GM04503 (cell line): ENCODE measurements at places on chromosomes 1 and 21.

DNA sequence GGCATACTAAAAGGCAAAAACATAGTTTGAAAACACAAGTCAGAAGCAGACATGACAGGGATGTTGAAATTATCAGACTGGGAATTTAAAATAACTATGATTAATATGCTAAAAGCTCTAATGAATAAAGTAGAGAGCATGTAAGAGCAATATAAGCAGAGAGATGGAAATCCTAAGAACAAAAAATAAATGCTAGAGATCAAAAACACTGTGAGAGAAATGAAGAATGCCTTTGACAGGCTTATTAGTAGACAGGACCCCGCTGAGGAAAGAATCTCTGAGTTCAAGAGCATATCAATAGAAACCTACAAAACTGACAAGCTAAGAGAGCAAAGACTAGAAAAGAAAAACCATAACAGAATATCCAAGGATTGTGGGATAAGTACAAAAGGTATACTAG lies 93.9 kb downstream of the MPZL1 start:
- no peak for DNase-seq

- DNase-seq = no peak
Observed at GRCh38 chr1:25872713-25873112, 2.8 kb downstream of the PAQR7 start.

- no peak for DNase-seq
Observed at GRCh38 chr1:161133220-161133740, 813 bp upstream of the DEDD start.

DNA sequence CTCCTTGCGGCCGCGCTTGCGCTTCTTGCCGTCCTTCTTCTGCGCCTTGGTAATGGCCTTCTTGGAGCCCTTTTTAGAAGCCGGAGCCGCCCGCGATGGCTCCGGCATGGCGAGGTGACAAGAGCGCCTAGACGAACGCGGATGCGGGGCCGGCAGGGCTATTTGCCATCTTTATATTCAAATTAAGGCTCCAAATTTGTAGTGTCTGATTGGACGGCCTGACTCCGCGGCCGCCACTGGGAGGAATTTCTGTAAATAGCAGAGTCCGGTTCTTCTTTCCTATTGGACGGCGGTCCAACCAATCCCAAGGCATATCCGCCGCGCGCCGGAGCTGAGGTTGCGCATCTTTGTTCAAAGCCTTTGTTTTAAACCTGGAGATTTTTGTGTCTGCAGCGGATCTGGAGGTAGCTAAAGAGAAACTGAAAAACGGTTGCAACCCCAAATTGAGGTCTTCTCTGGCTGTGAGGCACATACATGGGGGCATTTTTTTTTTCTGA lies 22.6 kb upstream of the RNF187 start:
- no peak for DNase-seq

DNA sequence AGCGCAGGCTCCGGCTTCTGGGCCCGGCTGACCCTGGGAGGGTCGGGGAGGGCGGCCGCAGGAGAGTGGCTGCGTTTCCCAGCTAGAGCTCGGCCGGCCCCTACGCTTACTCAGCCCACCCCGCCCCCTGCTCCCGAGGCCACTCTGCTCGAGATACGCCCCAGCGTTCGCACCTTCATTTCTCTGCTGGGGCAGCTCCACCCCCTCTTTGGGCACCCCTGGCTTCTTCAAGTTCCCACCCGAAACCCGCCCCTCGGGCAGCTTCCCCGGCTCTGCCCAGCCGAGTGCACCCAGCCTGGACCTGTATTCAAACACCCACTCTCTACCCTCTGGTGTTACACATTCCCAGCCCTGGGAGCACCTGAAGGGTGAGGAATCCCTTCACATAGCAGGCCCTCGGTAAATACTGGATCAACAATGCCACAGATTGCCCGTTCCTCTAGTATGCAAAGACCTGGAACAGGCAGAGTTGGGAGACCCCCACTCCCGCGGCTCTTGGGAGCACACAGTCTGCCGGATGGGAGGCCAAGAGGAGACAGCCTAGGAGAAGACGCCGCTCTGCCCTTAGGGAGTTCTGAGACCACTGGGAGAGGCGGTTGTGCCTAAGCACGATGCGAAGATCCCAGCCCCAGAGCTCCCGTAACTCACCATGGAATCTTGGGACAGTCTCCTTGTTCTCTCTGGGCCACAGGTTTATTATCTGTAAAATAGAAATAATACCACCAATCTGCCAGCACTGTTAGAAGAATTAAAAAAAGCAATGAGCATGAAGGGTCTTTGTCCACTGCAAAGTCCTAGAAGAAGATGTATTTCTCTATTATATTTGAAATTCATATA lies 566 bp upstream of the PAQR7 start:
- no peak for DNase-seq

DNA sequence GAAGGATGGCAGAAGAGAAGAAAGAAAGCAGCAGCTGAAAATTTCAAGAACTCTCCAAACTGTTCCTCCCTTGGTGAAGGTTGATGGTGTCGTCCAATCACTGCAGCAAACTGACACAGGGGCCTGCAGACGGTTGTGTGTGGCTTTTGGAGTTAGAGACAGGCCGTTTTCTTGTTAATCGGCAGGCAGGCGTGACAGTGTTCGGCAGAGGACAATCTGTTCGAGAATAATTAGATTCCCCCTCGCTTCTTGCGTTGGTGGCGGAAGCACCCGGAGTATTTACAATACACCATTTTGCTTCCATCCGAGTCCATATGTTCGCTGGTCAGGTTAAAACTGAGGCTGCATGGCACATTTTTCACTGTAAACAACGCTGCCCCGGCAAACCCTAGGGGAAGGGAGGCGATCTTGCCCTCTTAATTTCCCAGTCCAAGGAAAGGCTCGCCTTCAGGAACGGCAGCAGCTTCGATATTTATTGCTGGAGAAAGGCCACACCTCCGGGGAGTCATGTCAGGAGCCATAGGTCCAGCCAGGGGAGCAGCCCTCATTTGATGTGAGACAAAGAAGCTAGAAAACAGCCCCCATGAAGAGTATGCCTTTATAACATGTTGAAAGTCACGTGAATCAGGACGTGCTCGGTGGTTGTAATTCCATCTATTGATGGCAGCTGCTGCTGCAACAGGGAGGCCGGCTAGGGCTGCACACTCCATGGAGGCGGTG lies 360.1 kb downstream of the SMYD3 start:
- DNase-seq = no peak

GRCh38 chr1:175788586-175789252 lies 45.3 kb upstream of the TNR start:
- DNase-seq = no peak

DNA sequence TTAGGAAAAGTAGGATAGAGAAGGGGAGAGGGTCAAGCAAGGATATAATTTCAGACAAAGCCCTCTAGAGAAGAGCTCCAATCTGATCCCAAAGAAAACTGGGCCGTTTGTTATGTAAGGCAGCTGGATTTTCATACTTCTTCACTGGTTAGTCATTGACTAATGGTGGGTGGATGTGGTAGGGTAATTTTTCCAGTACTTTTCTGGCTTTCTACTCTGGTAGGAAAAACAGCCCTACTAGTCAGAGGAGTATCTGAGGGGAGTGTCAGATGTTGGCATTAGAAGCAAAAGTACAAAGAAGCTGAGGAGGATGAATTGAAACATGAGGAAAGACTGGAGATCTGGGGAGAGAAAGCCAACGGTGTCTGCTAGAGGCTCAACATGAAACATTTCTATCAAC lies 145.3 kb downstream of the TNFSF18 start:
- no peak for DNase-seq
